ENCODE measurements at places on chromosomes 13 and 19. TPM values are rescaled to one million over a fixed set of nuclear protein-coding genes. Genes with fewer than 3 reads are reported as not detected.

C19orf73 gene
- 12.5 TPM for total RNA-seq

ZNF415 gene
- total RNA-seq = 17.0 TPM

NCLN gene
- total RNA-seq = 30.6 TPM

DUS3L gene
- total RNA-seq = 40.9 TPM

PLEKHG2 gene
- total RNA-seq = 40.7 TPM

ZNF274 gene
- total RNA-seq = 50.1 TPM

ZNF575 gene
- total RNA-seq = 1.8 TPM

KLC3 gene
- total RNA-seq = 2.4 TPM

ZNF677 gene
- total RNA-seq = 47.0 TPM

MAST1 gene
- 7.9 TPM for total RNA-seq

KIR3DL2 gene
- total RNA-seq = not detected

STOML3 gene
- total RNA-seq = not detected

YJU2 gene
- 27.5 TPM for total RNA-seq

GPR4 gene
- 0.14 TPM for total RNA-seq

MEDAG gene
- 0.35 TPM for total RNA-seq

NFIC gene
- total RNA-seq = 46.1 TPM

ATXN8OS gene
- not detected for total RNA-seq

MISP gene
- total RNA-seq = 0.18 TPM

MCOLN1 gene
- total RNA-seq = 5.8 TPM

KLK5 gene
- total RNA-seq = not detected

GPR12 gene
- total RNA-seq = not detected

PLIN5 gene
- 4.5 TPM for total RNA-seq

IGFL1 gene
- total RNA-seq = not detected

LPAR6 gene
- total RNA-seq = 0.45 TPM

LRRC63 gene
- total RNA-seq = 0.81 TPM

ARHGAP33 gene
- total RNA-seq = 47.4 TPM

ONECUT3 gene
- not detected for total RNA-seq

SYT3 gene
- total RNA-seq = 1.9 TPM

PPP1R13L gene
- total RNA-seq = 118 TPM

ZNF45 gene
- total RNA-seq = 14.3 TPM

PDCD2L gene
- total RNA-seq = 37.6 TPM

RFPL4A gene
- total RNA-seq = not detected

ZNF134 gene
- 76.0 TPM for total RNA-seq

ATP7B gene
- 14.4 TPM for total RNA-seq

RYR1 gene
- total RNA-seq = 12.8 TPM

SCN1B gene
- total RNA-seq = 1.2 TPM

ZNF729 gene
- total RNA-seq = not detected

CYP2A6 gene
- 0.42 TPM for total RNA-seq

OR7D4 gene
- not detected for total RNA-seq

C5AR1 gene
- not detected for total RNA-seq

C3 gene
- total RNA-seq = 0.39 TPM

All from cardiac muscle cell (in vitro differentiated cells and primary cell).